ENCODE measurements at places on chromosomes 6 and 20.

GRCh38 chr6:46289898-46290297 lies 119.1 kb upstream of the ENPP5 start:
- no peak for DNase-seq

DNA sequence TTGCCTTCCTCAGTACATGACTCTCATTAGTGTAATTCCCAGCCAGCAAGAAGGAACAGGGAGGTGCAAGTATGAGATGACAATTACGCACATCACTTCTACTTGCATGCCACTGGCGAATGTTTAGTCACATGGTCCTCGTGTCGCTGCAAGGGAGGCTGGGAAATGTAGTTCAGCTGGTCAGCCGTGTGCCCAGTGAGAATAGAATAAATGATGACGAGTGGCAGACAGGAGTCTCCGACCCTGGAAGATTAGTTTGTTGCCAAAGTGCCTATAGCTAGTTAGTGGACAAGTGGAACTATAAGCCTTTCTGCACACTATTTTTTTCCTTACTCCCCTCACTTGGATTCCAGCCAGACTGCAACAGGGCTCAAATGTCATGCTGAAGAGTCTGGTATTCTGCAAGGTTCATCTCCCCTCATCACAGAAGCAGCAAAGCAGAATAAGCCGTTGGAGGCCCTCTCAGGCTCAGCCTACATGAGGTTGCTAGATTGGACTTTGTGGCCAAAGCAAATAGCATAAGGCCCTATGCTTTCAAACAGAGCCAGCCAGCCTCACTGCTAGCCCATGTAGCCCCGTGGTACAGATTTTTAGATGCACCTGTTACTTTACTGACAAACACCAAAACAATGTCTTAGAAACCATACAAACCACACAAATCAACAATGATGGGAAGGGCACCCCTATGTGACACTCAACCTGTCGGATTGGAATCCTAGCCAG lies 9.7 kb downstream of the LINC00237 start:
- DNase-seq, result no peak

GRCh38 chr20:3863317-3863716 lies 16.7 kb downstream of the MAVS start:
- DNase-seq, result no peak

DNA sequence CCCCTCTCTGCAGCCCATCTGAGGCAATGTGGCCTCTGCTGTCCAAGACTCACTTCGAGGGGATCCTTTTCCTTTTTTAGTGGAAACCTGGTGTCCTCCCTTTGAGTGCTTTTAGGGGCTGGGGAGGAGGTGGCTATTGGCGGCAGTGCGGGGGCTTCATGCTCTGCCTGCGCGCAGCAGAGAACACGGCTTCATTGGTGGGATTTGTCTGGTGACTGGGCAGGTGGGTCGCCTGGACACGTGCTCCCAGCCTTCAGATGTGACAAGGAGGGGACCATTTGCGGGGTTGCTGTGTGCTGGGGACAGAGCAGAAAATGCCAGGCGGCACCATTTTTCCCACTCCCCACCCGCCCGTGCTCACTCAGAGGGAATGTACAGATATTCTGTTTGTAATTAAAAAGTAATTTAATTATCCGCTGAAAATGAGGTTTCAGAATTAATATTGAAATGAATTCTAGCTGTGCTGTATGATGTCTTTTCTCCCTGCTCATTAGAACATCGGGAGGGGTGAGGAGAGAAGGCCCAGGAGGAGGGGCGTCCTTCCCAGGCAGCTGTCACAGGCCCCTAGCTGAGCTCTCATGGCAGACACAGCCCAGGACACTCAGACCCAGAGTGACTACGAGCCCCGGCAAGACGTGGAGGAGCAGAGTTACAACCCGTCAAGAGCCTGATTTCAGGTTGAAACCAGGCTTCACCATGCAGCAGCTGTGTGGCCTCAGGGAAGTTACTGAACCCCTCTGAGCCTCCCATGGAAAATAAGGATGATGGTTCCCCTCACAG lies 417.2 kb upstream of the SULF2 start:
- DNase-seq, result no peak

GRCh38 chr6:149211046-149211571 lies 106.4 kb upstream of the TAB2 start:
- DNase-seq, result no peak

GRCh38 chr6:34953061-34954025 lies 64.3 kb downstream of the ANKS1A start:
- DNase-seq, result no peak

GRCh38 chr20:34528921-34529297 lies 12.7 kb downstream of the DYNLRB1 start:
- no peak for DNase-seq

- DNase-seq, result no peak
Measured at GRCh38 chr6:110537208-110538123, 61.1 kb upstream of the SLC22A16 start.

DNA sequence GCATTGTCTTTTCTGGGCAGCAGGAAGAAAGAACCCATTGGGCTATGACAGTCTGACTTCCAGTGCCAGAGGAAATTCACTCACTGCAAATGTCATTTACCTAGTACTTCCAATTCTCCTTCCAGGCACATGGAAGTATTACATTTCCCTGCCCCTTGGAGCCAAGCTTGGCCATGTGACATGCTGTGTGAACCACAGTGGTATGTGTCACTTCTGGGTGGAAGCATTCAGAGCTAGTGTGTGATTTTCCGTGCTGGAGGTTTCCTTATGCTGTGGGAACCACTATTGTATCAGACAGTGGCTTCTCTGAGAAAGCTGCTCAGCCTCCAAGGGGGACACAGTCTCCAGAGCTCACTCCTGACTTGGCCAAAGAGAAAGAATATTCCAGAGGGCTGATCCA lies 387.6 kb downstream of the CDC5L start:
- DNase-seq, result no peak

GRCh38 chr6:158909938-158910337 lies 90.1 kb downstream of the RSPH3 start:
- DNase-seq, result no peak

DNA sequence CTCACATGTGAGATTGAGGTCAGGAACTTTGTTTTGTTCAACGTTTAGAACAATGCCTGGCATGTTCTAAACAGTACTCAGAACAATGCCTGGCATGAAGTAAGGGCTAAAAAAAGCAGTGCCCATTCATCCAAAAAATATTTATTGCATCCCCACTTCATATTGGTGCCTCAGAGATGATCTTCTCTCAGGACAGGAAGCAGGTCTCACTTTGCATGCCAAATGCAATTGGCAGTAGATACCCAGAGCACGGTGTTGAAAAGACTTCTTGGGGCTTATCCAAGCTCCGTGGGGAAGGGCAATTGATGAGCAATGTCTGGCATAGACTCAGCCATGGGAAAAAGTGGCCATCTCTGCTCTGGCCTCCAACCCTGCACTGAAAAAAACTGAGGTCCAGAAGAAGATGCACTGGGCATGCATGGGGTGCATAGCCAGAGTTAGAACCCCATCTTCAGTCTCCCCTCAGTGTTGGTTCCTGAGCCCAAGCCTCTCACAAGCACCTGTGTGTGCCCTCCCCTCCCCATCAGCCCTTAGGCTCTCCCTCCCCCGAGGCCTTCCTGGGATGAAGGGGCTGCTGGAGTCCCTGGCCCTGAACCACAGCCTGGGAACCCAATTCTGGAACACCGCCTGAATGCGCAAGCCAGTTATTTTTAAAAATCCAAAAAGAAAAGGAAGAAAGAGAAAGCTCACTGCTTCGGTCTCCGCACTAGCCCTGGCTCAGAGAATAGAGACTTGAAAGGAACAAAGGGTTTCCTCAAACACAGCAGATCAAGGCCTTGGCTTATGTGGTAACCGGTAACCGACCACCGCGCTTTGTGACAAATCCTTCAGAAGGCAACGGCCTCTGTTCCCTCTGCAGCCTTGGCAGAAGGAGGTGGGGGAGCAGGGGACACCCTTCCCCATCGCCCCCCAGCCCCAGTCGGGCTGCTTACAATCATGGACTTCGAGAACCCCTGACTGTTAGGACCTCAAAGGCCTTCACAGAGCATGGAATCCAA lies 78.5 kb upstream of the SIRPA start:
- DNase-seq, result no peak

- no peak for DNase-seq
Measured at GRCh38 chr6:148222846-148223245, 119.8 kb upstream of the SASH1 start.

DNA sequence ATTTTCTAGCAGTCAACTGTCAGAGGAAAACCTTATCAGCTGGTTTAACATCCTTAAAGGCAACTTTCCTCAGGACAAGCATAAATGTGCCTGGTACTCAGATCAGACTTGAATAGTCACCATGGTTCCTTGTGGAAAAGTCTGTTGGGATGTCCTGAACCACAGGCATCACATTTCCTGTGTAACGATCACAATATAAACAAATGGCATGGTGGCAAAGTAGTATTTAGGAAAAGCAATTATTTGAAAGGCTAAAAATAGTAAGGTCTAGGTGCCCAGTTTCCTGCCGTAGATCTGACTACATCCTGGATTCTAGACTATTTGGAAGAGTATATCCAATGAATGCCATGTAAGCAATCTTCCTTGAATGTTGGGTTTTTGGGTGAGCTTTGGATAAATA lies 271.9 kb upstream of the AGPAT4 start:
- no peak for DNase-seq

DNA sequence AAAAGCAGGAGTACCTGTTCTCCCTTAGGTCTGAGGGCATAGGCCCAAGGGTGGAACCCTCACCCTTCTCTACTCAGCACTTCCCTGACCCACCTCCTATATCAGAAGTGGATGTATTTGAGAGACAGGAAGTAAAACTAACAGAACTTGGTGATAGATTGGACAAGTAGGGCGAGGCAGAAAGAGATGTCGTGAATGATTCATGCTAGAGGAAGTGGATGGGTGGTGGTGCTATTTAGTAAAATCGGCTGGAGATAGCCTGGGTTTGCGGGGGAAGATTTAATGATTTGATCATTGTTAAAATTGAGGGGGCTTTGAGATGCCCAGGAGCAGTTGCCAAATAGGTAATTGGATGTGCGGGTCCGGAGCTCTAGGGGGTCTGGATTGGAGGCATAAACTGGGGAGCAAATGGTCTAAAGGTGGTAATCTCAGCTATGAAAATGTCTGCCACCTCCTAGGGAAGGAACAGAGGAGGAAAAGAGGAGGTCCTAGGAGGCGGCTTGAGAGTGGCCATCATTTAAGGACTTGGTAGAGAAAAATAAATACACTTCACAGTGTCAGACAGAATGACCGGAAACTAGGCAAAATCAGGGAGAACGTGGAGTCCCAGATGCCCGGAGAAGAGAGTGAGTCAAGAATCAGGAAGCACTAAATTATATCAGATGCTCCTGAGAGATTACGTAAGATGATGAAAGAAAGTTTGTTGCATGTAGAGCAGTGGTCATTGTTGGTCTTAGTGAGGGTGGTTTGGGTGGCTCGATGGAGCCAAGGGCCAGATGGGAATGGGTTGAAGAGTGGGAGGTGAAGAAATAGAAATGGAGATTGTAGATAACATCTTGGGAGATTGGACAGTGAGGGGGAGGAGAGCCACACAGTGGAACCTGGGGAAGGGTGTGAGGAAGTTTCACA lies 142.0 kb downstream of the CEP57L1 start:
- DNase-seq, result no peak

DNA sequence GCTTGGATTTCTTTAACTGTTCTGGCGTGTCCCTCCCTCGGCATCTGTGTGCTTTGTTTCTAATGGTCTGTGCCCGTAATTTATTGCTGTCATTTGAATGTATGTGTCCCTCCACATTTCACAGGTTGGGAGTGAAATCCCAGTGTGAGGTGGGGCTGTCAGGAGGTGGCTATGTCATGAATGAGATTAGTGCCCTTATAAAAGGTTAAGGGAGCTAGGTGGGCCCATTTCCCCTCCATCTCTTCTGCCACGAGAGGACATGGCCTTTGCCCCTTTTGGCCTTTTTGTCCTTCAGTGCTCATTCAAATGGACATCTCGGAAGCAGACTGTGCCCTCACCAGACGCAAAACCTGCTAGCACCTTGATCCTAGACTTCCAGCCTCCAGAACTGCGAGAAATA lies 96.3 kb downstream of the LAMP5 start:
- no peak for DNase-seq

- no peak for DNase-seq
Measured at GRCh38 chr6:144920391-144920961, 635.3 kb downstream of the UTRN start.

GRCh38 chr6:146029573-146030184 lies 817 bp downstream of the GRM1 start:
- DNase-seq, result no peak

- no peak for DNase-seq
Measured at GRCh38 chr6:99588618-99589289, 17.9 kb upstream of the PRDM13 start.

GRCh38 chr6:3504938-3505805 lies 48.3 kb upstream of the SLC22A23 start:
- no peak for DNase-seq

GRCh38 chr20:1687053-1687452 lies 29.5 kb upstream of the SIRPG start:
- DNase-seq, result no peak

GRCh38 chr6:70312165-70312745 lies 9.4 kb upstream of the COL9A1 start:
- DNase-seq, result no peak

DNA sequence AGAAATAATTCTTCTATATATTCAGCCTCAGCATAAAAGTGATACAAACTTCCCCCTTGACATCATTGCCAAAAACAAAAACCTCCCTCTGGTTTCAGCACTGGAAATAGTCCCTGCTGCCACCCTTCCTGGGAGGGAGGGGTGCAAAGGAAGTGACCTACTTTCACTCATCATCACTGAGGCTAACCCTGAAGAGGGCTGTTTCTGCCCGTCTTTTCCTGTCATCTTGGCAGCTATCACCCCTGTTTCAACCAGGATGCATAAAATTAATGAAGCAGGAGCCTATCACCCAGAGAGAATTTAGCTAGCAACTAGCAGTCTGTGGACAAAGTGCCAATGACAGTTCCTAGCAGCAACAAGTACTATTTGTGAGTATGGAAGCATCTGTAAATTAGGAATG lies 397.8 kb downstream of the LAMA2 start:
- DNase-seq, result no peak

DNA sequence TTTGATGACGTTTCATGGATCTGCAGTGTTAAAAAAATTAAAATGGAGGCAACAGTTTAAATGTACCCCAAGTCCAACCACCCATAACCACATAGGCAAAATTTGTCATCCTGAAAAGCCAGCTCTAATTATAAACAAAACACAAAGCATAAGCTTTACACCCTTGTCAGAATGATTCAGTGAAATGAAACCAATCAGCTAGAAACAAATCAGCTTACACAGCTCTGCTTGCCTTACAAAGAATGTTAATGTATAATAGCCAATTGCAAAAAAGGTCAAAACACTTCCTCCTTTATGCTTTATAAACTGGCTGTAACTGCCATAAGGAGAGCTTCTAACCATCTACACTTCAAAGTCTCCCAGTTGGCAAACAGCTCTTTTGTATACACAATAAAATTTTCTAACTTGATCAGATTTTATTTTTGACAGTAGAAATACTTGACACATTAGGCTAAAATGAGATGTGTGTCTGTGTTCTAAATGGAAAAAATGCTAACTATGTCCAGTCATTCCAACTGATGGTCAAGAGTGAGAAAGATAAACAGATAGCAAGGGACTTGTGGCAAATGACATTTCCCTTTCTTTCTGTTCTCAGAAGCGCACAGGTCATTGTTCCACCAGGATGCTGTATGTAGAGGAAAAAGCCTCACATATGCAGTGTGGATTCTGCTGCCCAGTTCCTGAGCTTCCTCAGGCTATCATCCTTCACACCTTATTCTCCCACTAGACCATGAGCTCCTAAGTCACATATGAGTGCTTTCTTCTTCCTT lies 344.3 kb upstream of the ID4 start:
- DNase-seq, result no peak
